Panc1 (cell line): ENCODE measurements at places on chromosomes 4 and X. TPM values are rescaled to one million over a fixed set of nuclear protein-coding genes. Genes with fewer than 3 reads are reported as not detected.

- no peak overlapping the region for H3K27ac ChIP-seq
- no peak for DNase-seq
- H3K4me1 ChIP-seq: no peaks in the 10 kb centered on the region; the same call in 1 of the 2 replicates
These were observed 15.0 kb upstream of the NAT8L start for GRCh38 chr4:2044119-2044485.

IQSEC2 gene
- total RNA-seq: 38.8 TPM

GRCh38 chrX:109614951-109615350 lies 10.0 kb downstream of the KCNE5 start:
- no peaks in the 10 kb centered on the region for H3K36me3 ChIP-seq
- H3K27ac ChIP-seq: no peak overlapping the region
- H3K4me1 ChIP-seq: no peaks in the 10 kb centered on the region
- no peak overlapping the region for H3K4me3 ChIP-seq

DNA sequence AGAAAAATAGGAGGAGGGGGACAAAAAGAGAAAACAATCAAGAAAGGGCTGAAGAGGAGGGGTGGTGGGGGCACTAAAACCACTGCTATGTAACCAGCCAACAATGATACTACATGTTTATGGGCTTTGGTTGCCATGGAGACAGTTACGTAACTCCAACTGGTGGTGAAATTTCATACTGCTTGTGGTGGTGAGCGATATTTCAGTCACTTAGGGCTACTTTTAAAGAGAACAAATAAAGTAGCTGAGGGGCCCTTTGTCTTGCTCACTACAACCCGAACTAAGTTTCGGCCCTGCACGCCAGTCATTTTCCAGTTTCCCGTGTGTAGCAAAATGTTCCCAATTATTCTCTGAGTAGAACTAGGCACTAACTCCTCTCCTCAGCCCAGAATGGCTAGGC lies 275.2 kb upstream of the EDA2R start:
- no peak for DNase-seq
- no peaks in the 10 kb centered on the region for H3K36me3 ChIP-seq
- no peaks in the 10 kb centered on the region for H3K4me1 ChIP-seq
- no peaks in the 10 kb centered on the region for H3K27me3 ChIP-seq
- H3K27ac ChIP-seq: no peak overlapping the region

DSPP gene
- total RNA-seq: not detected

- DNase-seq: no peak
- no peak overlapping the region for H3K27ac ChIP-seq
- no peaks in the 10 kb centered on the region for H3K36me3 ChIP-seq
- H3K27me3 ChIP-seq: no peaks in the 10 kb centered on the region
These were observed 80.5 kb upstream of the TMEM150C start for GRCh38 chr4:82642331-82642730.

GRCh38 chr4:80307183-80307735 lies 28.3 kb upstream of the CFAP299 start:
- H3K27me3 ChIP-seq: no peaks in the 10 kb centered on the region
- no peak overlapping the region for H3K4me3 ChIP-seq
- DNase-seq: no peak

DNA sequence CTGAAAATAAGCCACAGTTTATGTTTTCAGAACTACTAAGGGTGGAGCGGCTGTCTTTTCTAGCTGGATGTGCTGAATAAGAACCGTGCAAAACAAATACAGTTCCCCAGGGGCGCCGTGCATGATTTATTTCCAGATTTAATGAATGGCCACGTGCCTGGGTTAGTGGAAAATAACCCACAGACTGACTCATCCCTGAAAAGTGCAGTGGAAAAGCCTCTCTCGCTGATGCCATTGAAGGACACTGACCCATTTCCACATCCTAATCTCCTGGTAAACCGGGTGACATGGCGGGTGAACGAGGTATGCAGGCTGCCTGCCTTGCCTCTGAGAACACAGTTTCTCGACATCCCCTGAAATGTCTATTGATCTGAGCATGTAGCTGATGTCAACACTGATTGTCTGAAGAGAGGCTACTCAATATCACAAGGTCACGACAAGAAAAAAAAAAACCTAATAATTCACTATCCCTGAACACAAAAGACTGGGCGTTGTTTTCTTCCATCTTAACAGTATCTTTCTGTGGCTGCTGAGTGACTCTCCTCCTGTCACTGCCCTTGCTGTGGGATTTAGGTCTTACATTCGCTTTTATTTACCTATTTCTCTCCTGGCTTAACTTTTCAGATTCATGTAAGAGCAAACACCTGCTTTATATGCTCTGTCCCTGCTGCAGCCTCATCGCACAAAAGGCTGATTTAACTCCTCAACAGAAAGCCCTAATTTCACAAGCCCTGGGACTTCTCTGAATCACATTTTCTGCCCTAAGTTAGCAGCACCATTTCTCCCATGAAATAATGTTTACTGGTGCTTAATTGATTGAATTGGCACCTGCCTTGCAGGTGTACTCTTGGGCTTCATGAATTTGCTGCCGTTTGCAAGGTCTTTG lies 76.9 kb upstream of the SCOC start:
- H3K4me3 ChIP-seq: no peak overlapping the region
- no peaks in the 10 kb centered on the region for H3K36me3 ChIP-seq
- H3K27ac ChIP-seq: no peak overlapping the region
- H3K27me3 ChIP-seq: no peaks in the 10 kb centered on the region

DNA sequence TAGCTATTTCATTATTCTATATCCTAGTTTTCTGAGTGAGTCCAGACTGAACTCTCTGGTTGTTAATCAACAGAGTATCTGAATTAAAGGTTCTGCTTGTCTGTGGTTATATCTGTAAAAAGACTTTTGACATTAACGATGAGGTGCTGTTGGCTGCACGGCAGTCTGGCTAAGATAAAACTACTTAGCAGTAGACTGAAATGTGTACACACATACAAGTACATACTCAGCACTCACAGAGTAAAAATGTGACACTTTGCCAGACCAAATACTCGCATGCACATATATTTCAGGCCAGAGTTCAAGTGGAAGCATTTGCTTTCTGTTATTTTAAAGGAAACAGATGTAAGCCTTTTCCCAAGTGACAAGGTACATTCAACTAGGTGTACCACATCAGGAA lies 80.5 kb downstream of the PRDM5 start:
- H3K36me3 ChIP-seq: no peaks in the 10 kb centered on the region
- H3K27ac ChIP-seq: no peak overlapping the region
- no peak for DNase-seq
- H3K4me3 ChIP-seq: no peak overlapping the region
- no peaks in the 10 kb centered on the region for H3K4me1 ChIP-seq

GRCh38 chrX:15812192-15812938 lies 22.1 kb downstream of the ZRSR2 start:
- no peaks in the 10 kb centered on the region for H3K27me3 ChIP-seq
- no peak overlapping the region for H3K4me3 ChIP-seq
- H3K4me1 ChIP-seq: no peaks in the 10 kb centered on the region
- no peaks in the 10 kb centered on the region for H3K36me3 ChIP-seq

DNA sequence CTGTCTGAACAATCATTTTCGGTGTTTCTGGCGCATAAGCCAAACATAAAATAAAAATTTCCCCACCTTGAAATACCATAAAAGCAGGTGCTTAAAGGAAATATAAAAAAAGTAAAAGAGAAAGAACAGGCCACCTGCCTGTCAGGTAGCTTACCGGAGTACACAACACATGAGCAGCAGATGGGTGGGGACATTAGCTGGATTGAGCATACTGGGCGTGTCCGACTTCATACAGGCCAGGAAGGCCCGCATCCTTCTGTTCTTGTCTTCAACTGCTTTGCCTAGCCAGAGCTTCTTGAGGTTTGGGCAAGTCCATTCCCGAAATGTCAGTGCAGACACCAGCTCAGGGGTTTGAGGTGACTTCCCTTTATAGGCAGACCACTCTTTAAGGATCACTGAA lies 66.7 kb downstream of the FAM120C start:
- no peaks in the 10 kb centered on the region for H3K36me3 ChIP-seq
- no peaks in the 10 kb centered on the region for H3K27me3 ChIP-seq

DNA sequence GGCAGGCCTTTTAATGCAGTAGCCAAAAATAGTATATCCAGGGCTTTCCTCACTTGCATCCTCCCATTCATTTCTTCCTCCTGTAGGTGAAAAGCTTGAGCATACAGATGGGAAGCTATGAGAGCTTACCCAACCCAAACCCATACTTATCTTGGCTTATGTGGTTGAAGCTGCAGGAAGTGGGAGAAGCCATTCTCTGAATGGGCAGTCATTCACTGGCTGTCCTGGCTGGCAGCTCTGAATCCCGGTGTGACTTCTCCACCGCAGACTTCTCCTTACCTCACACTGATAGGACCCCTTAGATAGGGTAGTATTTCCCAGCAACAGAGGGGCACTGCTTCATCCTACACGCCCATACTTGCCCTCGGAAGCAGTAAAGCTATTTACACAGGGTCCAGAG lies 125.4 kb downstream of the AMMECR1 start:
- H3K36me3 ChIP-seq: no peaks in the 10 kb centered on the region
- no peak overlapping the region for H3K27ac ChIP-seq
- H3K4me1 ChIP-seq: no peaks in the 10 kb centered on the region
- H3K27me3 ChIP-seq: no peaks in the 10 kb centered on the region

FAM47B gene
- not detected for total RNA-seq

TMEM184C gene
- 26.5 TPM for total RNA-seq

DNA sequence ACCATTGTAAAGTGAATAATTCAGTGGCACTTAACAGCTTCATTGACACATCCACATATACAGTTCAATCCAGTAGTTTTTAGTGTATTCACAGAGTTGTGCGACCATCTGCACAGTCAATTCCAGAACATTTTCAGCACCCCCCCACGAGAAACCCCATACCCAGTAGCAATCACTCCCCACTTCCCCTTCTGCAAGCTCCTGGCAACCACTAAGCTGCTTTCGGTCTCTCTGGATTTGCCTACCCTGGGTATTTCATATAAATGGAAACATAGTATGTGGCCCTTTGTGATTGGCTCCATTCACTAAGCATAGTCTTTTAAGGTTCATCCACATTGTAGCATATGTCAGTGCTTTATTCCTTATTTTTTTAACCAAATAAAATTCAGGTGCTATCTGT lies 10.0 kb downstream of the MSL3 start:
- no peaks in the 10 kb centered on the region; the same call in 1 of the 2 replicates for H3K36me3 ChIP-seq
- no peaks in the 10 kb centered on the region for H3K27me3 ChIP-seq
- no peak for DNase-seq
- no peaks in the 10 kb centered on the region for H3K4me1 ChIP-seq

GRCh38 chr4:73258436-73258685 lies 237 bp downstream of the ANKRD17 start:
- peak overlapping the region; percentile 75; the same call in 1 of the 2 replicates for H3K27ac ChIP-seq
- peaks cover 8% of the 10 kb centered on the region; the same call in 1 of the 2 replicates for H3K4me1 ChIP-seq
- no peak for DNase-seq
- H3K4me3 ChIP-seq: peak overlapping the region; percentile 73

MEPE gene
- total RNA-seq: not detected

TMPRSS11E gene
- not detected for total RNA-seq

DNA sequence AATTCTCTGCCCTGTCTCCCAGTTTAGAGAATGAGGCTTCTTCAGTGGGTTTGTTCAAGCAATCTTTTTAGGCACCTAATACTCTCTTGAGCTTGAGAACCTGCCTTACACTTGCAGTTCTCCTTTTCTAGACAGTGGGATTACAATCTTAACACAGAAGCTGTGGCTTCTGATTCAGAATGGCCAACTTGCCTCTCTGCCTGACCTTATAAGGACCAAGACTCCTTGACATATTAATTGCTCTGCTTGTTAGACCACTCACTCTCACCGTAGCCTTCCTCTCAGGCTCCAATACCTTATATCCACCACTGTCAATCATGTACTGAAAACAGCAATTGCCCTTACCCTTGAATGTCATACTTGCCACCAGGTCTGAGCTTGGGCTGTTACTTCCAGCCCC lies 338.7 kb upstream of the MAOA start:
- H3K27ac ChIP-seq: no peak overlapping the region
- no peak overlapping the region for H3K4me3 ChIP-seq
- DNase-seq: no peak
- no peaks in the 10 kb centered on the region for H3K27me3 ChIP-seq
